ENCODE measurements at places on chromosomes 2 and 18.

DNA sequence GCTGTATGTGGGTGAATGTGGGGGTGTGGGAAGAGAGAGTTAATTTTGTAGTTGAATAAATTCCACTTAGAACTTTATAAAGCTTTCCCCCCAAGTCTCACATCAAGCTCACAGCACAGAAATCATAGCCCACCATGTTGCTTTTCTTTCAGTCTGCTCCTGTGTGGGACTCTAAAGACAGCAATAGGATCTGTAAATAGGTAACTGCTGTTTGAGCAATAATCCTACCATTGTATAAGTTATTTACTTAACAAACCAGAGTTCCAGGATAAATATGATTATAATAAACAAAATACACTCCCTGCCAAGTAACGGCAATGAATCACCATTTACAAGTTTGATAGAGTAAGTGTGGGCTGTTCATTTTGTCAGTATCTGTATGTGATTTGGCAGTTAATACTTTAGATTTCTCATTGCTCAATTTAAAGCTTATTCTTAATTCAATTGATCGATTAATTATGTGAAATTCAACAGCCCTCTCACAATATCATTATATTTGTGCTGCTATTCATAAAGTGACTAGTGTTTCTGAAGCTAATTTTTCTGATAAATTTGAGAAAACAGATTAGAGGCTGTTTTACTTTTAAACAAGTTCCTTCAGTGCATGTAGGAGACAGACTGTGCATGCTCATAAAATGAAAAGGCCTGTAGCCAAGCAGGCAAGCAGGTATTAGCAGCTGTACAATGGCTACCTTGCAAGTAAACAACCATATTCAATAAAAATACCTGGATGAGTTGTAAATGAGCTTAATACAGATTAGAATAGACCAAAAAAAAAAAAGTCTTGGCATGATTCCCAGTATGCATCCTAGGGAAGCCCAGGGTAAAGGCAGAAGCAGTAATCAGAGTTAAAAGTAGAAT, 142.7 kb downstream of the PDE11A start:
- no peak for DNase-seq

- no peak for DNase-seq
Measured at GRCh38 chr2:167017021-167017420, 128.7 kb downstream of the XIRP2 start.

- no peak for DNase-seq
Measured at GRCh38 chr2:158903711-158904405, 64.6 kb upstream of the TANC1 start.

DNA sequence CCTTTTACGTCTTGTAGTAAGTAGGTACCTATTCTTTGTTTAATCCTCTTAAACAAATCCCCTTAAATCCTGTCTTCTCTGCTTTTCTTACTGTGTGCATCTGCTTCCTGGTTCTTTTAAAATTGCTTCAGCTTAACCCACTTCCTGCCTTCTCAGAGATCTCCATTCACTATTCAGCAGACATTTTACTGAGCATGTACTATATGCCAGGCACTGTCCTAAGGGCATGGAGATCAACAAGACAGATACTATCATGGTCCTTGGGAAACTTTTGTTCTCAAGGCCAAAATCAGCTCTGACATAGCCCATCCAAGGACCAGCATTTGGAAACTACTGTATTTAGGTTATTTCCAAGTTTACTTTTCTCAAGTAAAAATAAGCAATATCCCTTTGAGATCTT, 227.5 kb downstream of the TPGS2 start:
- DNase-seq = no peak

DNA sequence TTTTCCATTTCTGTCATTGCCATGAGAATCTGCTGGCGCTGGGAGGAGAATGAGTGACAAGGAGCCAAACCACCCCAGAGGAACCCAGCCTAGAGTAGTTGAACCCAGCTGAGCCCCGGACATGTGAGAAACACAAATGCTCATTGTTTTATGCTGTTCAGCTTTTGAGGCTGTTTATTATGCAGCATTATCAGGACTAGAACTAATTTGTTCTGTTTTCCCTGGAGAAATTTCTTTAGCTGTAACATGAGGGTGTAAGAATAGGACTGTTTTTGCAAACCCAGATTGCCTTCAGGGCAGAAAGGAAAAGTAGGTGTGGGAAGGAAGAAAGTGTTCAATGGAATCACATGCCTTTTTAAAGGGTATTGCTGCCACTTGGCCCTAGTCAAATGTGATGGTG, 28.5 kb upstream of the DOCK10 start:
- DNase-seq = no peak

- DNase-seq = no peak
Measured at GRCh38 chr2:28168376-28168775, 224.3 kb upstream of the FOSL2 start.

DNA sequence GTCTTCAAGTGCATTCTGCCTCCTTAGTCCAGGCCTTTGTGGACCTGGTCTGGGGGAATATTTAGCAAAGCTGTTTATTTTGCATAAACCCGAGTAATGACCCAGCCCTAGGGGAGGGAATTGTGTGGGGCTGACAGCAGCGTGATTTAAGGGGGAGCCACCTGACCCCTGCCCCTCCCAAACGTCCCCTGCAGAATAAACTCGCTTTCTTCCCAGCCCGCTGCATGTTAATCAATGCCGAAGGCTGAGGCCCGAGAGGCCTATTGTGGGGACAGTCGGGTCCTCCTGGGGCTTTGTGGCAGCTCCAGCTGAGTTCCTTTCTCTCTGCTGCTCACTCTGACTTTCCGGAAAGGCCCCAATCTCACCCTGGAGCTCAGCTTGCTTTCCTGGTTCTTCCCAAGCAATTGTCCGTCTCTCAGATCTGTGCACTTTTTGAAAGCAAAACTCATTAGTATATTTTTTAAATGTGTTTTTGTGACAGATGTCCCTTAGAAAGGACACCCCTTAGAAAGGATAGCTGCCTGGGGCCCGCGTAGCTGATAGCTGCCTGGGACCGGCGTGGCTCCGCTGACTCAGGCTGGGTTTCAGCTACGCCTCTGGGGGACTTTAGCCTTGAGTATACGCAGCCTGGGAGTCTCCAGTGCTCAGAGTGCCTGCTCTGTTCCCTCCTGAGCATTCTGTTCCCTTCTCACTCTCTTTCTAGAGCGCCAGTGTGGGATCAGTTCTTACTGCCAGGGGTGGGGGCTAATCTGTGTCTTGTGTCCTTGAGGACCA, 158.3 kb downstream of the GLI2 start:
- no peak for DNase-seq

DNA sequence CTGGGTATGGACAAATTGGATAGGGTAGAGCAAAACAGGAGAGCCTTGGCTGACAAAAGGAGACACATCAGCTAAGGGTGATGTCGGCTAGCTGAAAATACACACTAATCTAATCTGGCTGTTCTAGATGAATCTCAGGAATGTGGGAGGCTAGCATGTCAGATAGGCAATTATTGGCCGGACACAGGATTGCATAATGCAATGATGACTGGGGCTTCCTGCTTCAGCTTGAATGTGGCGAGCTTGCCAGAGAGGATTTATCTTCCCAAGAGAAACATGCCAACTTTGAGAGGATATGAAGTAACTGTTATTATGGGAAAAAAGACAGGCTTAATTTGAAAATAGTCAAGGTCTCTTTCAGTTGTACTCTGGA, 102.4 kb downstream of the TRIB2 start:
- no peak for DNase-seq

DNA sequence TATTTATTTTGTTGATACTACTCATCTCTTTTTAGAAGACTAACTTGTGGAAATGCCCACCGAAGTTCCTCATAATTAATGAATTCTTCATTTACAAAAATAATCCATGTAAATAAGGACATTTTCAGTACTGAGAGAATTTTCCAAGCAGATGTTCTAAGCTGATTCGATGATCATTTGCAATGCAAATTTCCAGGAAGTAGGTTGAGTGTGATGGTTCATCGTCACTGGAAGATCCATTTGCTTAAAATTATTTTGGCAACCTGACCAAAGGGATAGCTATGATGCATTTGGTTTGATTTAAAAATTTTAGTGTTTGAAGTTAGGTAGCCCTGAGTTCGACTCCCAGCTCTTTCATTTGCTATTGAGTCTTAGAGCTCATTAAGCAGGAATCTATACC, 257.3 kb upstream of the RASGRP3 start:
- DNase-seq = no peak

GRCh38 chr18:44568986-44569385, 111.7 kb upstream of the SETBP1 start:
- no peak for DNase-seq

GRCh38 chr2:236512267-236512666, 57.4 kb upstream of the ACKR3 start:
- DNase-seq = no peak

DNA sequence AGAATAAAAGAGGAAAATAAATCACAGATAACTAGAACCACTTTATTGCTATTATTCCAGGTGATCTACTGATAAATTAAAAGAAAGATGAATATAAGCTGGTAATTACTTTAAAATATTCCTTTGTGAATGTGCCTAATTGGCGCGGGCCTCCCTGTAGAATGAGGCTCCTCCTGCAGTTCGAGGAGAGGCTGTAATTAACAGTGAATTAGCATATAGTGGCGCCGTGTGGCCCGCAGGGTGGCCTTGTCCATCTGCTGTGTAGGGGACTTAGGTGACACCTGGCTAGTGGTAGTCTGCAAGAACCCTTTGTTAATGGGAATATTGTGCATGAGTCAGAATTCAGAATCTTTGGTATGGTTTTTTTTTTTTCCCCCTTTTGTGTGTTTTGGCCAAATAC, 119.8 kb downstream of the AGAP1 start:
- DNase-seq = no peak

GRCh38 chr18:5529471-5529870, 14.3 kb downstream of the EPB41L3 start:
- DNase-seq = no peak

GRCh38 chr2:75894170-75894569, 183.5 kb upstream of the GCFC2 start:
- no peak for DNase-seq
